Stimulated activated CD8-positive, alpha-beta memory T cell treated with anti-CD3 and anti-CD28 coated beads, Interleukin-4, amount 100 ng/mL, for 1 hour (primary cell): ENCODE measurements at places on chromosomes 3 and 15.

- no peak for DNase-seq
Observed at GRCh38 chr15:70799667-70800450, 36.5 kb upstream of the UACA start.

GRCh38 chr3:131048030-131048429, 21.4 kb downstream of the NEK11 start:
- DNase-seq: no peak

GRCh38 chr15:64691896-64692565, 83.4 kb downstream of the RBPMS2 start:
- DNase-seq: no peak

GRCh38 chr3:183857863-183858262, 26.8 kb downstream of the PARL start:
- DNase-seq: no peak

DNA sequence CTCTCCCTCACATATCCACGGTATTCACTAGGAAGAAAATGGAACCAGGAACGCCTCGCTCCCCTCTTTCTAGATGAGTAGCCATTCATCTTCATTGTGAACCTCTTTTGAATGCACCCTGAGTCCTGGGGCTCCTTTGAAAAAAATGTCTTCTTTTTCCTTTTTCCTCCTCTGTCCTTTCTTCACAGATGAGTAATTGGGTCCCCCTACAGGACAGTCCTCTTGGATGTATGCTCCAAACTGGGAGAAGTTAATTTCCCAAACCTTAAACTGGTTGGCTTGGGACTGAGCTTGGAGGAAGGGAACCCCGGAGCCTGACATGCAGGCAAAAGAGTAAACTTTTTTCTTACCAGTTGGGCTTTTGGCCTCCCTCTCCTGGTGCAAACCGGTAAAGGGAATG, 108.8 kb downstream of the DPH6 start:
- no peak for DNase-seq

- DNase-seq: no peak
Observed at GRCh38 chr3:19645093-19645492, 288.9 kb downstream of the EFHB start.

DNA sequence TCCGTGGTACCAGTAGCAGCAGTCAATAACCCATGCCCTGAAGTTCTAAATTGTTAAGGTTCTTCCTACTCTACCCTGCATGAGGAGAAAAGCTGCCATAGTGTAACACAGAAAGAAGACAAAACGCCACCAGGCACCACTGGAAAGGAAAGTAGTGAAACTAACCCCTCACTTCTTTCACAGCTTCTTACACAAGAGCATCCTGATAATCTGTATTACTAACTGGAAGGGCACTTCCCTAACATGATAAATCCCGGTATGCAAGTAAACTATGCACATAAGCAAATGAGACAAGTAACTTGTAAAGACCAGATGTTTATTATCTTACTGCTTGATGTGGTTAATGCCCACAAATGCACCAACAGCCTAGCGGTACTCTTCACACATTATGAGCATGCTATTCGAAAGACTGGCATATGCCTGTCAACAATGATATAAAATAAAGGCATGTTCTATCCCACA, 141.3 kb downstream of the ADAM10 start:
- no peak for DNase-seq

DNA sequence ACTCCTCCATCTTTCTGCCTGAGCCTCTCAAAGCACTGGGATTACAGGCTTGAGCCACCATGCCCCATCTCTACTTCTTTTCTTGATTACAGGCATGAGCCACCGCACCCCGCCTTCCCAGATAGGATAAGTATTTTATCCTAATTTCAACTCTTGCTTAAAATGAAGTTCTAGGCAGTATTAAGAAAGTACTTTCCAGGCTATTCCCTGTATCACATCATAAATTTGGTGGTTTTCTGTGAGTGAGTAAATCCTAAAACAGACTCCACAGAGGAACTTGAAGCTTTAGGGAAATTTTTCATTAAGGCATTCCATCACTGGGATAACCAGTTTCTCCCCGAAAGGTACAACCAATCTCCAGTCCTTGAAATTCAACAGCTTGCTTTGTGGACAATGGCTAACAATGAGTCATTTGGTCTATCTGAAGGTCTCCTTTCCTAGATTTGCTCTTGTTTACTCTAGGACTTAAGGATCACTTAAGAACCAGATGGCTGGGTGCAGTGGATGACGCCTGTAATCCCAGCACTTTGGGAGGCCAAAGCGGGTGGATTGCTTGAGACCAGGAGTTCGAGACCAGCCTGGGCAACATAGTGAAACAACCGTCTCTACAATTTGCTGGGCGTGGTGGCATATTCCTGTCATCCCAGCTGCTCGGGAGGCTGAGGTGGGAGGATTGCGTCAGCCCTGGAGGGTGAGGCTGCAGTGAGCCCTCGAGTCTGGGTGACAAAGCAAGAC, 49.7 kb upstream of the SKIL start:
- no peak for DNase-seq

DNA sequence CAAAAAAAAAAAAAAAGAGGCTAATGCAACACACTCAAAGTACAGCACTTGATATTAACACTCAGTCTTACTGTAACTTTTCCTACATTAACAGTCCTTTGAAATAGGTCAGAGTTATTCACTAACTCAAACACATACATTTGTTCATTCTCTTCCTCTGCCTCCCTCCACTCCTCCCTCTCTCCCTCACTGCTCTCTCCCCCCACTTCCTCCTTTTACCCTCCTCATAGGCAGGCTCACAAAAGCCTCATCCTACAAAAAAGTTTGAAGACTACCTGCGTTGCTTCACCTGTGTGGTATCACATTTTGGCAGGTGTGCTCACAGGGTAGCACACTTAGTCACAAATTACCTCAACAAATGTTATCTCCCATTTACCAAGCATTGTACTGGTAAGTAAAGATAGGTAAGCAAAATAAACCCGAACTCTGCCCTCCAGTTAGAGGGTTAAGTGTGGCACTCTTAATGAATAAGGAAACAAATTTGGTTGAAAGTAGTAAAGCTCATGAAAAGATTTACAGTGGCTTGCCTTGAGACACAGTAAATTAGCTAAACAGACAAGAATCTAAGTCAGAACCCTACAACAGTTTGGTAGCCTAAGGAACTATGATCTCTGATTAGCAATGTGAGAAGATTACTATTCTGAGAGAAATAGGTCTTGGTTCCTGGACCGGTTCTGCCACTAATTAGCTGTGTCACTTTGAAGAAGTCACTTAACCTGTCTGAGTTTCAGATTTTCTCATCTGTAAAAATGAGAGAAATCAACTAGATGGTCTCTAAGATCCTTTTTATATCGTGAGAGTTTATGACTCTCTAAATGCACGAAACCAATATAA, 151.0 kb upstream of the MLF1 start:
- DNase-seq: no peak

GRCh38 chr3:169695031-169695430, 31.5 kb upstream of the MECOM start:
- DNase-seq: no peak

- no peak for DNase-seq
Observed at GRCh38 chr15:89429986-89430385, 66.4 kb downstream of the RHCG start.
